ENCODE measurements at places on chromosomes 4 and X.

- DNase-seq = no peak
Observed at GRCh38 chrX:68682790-68683189, 35.3 kb downstream of the STARD8 start.

DNA sequence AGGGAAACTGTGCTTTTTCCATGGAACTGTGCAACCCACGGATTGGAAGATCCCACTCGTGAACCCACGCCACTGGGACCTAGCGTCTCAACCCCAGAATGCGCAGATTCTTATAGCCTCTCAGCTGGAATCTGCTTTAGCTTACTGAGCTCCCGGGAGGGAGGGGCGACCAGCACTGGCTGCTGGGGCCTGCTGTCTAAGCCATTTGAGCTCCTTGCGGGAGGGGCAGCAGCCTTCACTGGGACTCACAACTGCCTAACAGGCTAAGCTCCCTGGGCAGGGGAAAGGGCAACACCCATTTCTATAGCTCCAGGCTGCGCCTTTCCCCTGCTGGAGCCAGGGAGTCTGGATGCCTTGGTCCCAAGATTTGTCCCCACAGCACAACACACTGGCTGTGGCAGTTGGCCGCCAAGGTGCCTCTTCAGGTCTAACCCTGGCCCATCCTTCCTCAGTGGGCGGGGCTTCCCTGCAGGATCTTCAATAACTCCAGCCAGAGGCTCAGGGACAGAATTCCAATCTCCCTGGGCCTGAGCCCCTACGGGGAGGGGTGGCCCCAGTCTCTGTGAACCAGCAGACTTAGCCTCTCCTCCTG is 451.7 kb upstream of the PITX2 start:
- no peak for DNase-seq

GRCh38 chr4:8874896-8875680 is 3.4 kb upstream of the HMX1 start:
- DNase-seq = no peak

DNA sequence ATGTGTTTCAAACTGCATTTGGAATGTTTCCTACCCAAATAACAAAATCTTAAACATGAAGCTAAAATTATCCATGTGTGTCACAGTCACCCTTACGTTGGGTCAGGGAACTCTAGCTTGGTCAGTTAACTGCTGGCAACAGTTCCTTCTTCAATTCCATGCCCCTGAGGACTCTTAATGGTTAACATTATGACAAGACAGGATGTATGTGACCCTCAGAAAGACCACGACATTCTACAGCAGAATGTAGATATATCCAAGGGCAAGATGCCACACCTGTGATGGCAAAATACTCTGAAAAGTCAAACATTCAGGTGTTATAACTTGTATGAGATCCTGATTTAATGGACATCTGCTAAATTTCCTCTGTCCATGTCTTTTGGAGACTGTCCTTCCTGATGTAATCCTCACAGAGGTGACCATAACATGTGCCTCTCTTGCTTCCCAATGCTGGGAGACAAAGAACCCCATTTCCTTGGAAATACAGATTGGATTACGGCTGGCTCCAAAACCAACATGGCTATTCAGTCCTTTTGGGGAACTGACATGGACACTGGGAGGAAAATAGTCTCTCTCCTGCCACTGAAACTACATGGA is 39.1 kb downstream of the YTHDC1 start:
- DNase-seq = no peak

DNA sequence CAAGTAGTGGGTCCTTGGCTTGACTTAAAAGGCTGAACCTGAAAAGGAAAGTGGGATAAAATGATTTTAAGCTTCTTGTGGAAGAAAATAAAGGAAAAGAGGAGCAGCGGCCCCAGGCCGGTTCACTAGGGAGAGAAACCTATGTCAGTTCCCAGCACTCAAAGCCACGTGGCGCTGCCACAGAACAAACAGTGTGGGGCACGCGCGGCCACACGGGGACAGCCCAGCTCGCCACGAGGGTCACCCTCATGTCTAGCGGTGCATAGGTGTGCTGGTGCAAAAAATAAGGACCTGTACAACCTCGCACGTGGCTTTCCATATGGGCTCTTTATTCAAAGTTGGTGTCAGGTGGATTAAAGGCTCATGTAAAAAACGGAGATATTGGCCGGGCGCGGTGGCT is 17.1 kb downstream of the MSANTD1 start:
- DNase-seq = no peak

DNA sequence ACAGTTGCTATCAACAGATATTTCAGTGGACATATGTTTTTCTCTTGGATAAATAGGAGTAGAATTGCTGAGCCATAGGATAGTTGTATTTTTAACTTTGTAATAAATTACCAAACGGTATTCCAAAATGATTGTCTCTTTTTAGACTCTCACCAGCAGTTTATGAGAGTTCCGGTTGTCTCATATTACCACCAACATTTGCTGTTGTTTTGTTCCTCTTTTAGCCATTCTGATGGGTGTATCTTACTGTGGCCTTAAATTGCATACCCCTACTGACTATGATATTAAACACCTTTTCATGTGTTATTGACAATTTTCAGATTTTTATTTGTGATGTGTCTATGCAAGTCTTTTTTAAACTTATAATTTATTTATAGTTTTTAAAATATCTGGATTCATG is 39.7 kb downstream of the SNX25 start:
- DNase-seq = no peak

DNA sequence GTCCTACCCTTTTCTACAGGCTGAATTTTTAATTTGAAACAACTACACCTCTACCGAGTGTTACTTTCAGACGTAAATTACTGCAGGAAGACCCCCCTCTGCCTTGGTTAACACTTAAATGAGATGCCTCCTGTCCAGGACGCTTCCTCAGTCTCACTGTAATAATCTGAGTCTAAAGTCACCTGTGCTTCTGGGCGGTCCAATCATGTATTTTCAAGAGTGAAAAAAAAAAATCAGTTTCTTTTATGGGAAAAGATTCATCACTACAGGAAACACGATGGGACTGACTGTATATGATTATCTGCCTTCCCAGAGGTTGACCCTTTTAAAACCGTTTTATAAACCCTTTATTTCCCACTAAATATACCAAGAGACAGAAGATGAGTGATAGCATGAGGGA is 776 bp downstream of the RBM47 start:
- DNase-seq = no peak

DNA sequence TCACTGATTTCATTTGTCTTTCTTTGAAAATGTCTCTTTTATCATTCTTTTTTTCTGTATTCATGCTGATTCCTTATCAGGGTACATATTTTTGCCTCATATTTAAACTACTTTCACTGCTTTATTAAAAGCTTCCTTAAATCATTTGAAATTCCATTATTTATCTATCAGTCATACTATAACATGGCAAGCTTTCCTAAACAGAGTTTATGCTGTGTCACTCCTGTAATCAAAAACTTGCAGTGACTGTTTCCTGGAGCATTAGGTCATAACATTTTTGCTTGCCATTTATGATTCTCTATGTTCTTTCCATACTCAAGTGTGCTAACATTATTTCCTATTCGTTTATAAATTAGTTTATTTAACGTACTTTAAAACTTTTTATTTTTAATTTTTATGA is 203.7 kb downstream of the BMPR1B start:
- DNase-seq = no peak

DNA sequence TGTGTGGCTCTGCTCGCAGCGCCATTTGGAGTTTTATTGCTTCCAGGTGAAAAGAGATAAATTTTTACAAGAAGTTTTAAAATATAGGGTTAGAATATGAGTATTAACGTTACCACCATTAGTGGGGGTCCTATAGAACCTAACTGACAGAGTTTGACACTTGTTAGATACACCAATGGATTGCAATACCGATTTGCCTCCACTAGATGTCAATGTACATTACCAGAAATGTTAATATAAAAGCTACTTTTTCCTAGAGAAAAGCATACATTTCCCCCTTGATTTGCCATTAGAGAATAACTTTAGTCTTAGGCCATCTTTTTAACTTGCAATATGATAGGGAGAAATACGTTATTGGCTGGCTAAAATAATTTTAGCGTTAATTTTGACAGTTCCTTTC is 108.4 kb downstream of the LINC00632 start:
- no peak for DNase-seq

- no peak for DNase-seq
Observed at GRCh38 chr4:3340700-3341083, 47.9 kb downstream of the RGS12 start.

GRCh38 chr4:8427761-8428287 is 12.7 kb downstream of the ACOX3 start:
- DNase-seq = no peak

GRCh38 chr4:77093401-77093800 is 17.6 kb upstream of the CCNI start:
- DNase-seq = no peak

- DNase-seq = no peak
Observed at GRCh38 chrX:15269618-15270521, at the start of gene ASB9. Gene ASB9 (minus strand): TSS chrX:15270083. CDS start chrX:15269874, 209 bp downstream.

DNA sequence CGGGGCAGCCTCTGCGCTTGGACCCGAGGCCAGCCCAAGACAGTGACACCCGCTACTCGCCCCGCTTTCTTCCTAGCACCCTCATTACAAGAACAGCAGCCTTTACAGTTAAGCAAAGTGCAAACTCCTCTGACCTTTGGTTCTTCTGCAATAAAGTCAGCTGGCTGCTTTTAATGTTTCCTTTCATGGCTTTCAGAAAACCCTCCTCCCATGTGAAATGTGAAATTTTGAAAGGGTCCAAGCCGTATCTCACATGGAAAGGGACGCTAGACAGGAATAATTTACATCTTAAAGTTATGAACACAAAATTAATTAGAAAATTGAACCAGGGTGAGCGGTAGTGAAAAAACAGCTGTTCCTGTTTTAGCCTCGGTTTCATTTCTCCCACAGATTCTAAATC is 520.1 kb upstream of the FRG1 start:
- no peak for DNase-seq

DNA sequence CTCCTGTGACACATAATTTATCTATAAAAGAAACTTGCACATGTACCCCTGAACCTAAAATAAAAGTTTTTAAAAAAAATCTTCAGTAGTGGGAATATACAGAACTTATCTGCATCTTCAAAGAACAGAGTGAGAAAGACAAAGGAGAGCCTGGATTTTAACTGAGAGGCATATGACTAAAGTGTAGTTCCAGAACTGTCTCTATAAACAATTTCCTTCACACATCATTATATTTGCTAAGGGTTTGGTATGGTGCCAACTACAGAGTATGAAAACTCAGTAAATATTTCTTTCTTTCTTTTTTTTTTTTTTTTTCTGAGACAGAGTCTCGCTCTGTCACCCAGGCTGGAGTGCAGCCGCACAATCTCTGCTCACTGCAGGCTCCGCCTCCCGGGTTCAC is 49.9 kb upstream of the NFKB1 start:
- no peak for DNase-seq

- DNase-seq = no peak
Observed at GRCh38 chrX:24178441-24178840, 28.9 kb downstream of the ZFX start.

DNA sequence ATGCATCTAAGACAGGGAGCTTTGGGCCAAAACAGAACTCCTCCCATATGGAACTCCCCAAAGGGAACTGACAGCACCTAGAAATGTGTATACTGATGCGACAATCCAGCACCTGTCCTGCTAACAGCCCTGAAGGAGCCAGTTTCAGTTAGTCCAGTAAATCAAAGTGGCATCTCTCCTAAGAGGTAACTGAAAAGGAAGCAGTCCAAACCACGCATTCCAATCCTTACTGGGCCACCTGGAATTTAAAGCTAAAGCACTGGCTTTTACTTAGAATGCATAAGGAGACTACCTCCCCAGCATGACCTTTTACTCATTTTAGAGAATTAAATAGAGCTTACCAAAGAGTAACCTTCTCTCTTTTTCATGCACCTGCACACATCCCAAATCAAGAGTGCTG is 586.8 kb upstream of the PITX2 start:
- no peak for DNase-seq

Data from activated T-cell treated with anti-CD3 and anti-CD28 coated beads for 1 hour (primary cell).